AG04449 (cell line): ENCODE measurements at places on chromosomes 1 and 21.

DNA sequence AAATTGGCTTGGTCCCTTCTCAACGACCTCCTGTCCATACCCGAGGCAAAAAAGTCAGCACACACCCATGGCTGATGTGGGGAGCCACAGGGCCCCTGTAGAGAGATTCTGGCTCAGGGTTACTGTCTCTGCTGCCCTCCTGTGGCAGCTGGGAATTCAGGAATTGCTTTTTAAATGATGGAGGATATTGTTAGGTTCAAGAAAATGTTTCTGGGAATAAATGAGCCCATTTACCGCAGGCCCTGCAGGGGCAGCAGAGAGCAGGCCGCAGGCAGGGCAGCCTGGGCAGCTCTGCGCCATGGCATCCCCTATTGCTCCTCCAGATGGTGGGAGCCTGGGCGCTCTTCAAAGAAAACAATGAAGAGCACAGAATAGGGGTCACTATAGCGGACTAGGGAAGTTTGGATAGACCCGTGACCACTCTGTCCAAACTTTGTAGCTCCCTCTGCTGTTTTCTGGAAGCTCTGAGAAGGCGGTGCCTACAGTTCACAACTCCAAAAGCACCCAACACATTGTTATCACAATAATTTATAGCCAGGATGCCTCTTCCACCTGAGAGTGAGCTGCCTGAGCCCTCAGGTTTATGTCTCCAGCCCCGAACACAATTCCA is 201.1 kb downstream of the BACH1 start:
- no peak for DNase-seq

DNA sequence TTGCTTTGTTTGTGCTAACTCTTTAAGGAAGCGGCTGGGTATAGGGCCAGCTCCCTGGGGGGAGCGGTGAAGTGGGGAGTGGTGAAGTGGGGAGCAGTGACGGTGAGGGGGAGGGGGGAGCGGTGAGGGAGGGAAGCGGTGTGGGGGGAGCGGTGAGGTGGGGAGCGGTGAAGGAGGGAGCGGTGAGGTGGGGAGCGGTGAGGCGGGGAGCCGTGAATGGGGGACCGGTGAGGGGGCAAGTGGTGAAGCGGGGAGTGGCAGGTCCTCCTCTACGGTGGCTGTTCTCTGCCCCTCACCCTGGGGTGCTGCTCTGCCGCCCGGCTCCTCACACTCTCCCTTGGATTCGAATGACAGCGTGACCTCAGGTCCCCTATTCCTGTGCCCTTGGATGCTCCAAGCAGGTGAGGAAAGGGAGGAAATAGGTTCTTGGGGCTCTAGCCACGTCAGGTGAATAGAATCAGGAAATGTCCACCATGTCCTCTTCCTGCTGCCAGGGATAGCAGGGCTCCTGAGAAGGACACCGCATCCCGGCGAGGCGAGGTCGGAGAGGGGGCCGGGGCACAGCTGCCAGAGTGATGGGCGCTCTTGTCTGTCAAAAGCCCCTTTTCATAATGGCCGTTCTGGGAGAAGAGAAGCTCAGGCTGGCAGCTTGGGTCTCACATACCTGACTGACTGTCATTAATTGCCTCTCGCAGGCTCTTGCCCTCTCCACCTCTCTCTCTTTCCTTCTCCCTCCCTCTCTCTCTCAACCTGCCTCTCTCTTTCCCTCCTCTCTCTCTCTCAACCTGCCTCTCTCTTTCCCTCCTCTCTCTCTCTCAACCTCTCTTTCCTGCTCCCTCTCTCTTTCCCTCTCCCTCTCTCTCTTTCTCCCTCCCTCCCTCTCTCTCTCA is 134.2 kb downstream of the PGBD5 start:
- no peak for DNase-seq

DNA sequence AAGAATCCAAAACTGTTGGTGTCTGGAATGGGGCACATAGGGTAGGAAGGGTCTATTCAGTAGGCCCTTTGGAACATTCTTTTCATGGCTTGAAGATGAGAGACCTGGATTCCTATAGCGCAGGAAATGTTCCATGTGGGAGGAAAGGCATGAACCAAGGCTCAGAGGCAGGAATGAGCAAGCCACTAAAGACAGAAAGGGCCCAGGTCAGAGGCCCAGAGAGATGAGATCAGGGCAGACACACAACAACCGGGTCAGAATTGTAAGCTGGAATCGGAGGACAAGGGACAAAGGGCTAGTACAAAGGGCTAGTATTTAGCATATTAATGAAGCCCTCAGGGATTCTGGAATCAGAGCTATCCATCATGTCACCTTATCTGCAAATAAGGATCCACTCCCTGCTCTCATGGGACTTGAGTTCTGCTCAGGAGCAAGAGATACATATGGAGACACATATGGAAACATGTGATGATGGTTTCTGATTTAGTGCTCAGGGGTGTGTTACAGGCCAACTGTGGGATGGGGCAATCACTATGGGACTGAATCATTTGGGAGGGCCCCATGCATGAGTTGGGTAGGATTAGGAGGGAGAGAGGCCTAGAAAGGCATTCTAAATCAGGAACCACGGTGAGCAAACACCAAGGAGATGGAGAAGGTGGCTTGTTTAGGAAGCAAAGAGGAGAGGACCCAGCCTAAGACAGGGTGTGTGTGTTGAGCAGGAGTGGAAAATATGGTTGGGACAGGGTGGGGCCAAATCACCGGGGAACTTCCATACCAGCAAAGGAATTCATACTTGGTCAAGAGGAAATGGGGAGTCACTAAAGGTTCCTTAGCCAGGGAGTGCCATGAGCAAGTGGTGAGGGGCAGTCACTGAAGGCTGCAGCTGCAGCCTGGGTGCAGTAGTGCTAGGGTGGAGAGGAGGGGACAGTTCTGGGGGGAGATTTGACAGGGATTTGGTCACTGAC is 8.6 kb downstream of the NECTIN4 start:
- DNase-seq: no peak

DNA sequence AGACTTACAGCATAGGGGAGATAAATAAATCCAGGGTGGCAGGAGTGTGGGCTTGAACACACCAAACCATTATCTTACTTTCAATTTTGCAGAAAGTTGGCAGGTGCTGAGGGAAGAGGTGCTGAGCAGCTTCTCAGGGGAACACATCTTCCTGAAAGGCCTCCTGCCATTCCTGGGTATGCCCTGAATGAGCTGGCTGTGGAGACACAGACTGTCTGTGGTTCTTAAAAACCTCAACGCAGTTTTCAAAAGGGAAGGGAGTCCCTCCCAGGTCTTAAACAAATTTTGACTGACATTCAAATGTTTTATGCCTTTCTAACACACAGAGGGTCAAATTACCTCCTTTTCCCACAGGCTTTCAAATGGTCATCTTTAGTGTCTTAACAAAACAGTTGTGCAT is 166.9 kb downstream of the TNFSF18 start:
- no peak for DNase-seq

DNA sequence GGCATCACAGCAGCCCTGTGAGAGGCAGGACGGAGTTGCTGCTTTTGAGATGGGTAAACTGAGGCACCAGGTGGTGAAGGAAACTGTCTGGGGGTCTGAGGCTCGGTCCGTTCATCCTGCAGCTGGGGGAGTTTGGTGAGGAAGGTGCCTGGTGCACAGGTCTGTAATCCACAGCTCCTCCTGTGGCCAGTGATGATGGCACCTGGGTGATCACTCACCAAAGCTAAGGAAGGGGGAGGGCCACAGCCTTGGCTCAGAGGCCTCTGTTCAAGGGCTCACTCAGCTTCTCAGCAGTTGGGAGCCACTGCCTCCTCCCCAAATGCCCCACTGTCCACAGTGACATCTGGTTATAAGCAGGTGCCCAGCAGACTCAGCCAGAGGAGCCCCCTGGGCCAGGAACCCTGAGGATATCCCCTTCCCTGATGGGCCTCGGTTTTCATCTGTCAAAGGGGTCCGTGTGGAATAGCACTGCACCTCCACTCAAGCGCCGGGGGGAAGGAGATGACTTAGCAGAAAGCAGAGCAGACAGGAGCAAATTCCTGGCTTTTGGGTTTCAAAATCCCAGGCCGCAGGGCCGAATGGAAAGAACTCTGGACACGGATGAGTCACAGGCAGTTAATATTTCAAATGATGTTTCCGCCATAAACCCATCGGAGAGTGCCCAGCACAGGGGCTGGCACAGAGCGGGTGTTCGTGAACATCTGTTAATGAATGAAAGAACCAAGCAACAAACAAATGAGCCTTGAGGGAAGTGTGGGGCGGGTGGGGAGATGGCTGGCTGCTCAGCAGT is 82.8 kb downstream of the DMRTB1 start:
- DNase-seq: peak; percentile 69

- no peak for DNase-seq
Observed at GRCh38 chr1:97902067-97902466, 18.8 kb downstream of the DPYD start.

DNA sequence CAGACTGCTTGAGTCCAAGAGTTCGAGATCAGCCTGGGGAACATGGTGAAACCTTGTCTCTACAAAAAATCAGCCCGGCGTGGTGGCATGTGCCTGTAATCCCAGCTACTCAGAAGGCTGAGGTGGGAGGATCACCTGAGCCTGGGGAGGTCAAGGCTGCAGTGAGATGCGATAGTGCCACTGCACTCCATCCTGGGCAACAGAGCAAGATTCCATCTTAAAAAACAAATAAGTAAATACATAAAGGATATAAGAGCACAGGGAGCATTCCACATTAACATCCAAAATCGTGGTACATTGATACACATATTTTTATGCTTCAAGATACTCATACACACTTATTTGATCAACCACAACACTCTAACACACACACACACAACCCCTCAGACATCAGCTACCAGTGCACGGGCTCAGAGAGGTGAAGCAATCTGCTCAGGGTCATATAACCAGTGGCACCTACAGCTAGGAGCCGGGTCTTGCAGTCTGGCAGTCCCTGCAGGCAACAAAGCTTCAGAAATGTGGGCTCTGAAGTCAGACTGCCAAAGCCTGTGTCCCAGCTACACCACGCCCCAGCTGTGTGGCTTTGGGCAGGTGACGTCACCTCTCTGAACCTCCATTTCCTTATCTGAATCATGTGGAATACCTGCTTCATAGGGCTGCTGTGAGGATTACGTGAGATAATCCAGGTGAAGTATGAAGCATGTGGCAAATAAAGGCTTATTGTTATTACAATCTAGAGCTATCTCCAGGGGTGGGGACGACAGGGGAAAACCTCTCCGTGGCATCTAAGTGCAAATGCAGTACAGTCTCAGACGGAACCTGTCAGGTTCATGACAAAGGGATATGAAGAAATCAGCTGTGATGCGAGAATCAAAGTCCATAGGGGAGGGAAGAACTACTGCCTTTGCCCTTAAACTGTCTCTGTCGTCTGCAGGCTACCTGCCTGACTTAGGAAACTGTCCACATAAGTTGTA is 4.8 kb upstream of the CRYBG2 start:
- no peak for DNase-seq

GRCh38 chr21:44507673-44508425 is 32.1 kb downstream of the KRTAP10-1 start:
- DNase-seq: no peak

GRCh38 chr1:58041621-58042020 is 504.9 kb downstream of the OMA1 start:
- DNase-seq: no peak

GRCh38 chr1:99755664-99756063 is 10.8 kb downstream of the FRRS1 start:
- DNase-seq: no peak

- DNase-seq: peak; percentile 56
Observed at GRCh38 chr1:91795591-91796389, 90.2 kb downstream of the TGFBR3 start.

GRCh38 chr1:181083842-181084605 is 4.5 kb upstream of the IER5 start:
- no peak for DNase-seq

- peak; percentile 89 for DNase-seq
Observed at GRCh38 chr1:10074059-10074851, 41.5 kb downstream of the UBE4B start.

- DNase-seq: no peak
Observed at GRCh38 chr1:41794031-41794430, 124.7 kb downstream of the HIVEP3 start.

DNA sequence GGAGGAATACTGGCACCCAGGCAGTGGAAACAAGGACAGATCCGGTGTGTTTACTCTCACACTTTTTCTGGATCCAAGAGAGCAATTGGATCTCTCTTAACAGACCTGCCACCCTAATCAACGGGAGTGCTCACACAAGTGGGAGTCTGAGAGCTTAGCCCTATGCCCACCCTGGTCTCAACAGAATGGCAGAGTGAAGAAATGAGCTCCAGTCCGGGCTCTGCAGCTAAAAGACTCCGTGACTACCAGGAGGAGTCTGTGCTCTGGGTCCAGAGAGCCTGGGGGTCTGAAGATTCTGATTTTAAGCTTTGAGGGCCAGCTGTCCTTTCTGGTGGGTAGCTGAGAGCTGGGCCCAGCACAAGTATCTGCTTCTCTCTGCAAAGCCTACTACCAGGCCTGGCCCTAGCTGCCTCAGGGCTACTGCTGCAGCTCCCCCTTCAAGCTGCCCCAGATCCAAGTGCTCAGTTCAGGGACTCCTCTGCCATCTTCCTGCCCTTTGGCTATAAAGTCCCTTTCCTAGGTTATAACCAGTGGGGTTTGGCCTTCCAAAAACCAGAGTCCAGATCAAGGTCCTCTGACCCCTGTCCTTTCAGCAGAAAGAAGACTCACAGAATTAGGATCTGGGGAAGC is 3.9 kb downstream of the S100A9 start:
- no peak for DNase-seq

DNA sequence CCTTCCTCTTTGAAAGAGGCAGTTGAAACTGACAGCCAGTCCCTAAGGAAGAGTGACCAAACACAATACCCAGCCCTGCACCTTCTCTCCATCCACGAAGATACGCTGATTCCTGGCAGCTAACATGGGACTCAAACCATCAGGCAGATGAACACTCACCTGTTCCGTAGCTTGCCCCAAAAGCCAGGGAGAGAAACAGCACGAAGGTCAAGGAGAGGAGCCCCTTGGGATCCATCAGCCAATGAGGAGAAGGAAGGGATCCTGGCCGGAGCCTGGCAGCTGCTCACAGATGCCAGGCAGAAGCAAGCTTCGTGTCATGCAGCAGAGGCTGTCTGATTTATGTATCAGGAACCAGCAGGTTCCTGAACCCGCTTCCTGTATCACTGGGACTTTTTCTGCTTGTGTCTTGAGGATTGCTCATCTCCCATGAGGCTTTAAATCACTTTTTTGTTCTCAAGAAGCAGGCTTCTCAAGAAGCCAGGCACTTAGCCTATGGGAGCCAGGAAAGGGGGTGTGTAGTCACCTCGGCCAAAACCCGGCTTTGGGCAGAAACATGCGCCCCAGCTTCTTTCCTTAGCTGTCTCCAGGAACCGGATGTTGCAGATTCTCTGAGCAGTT is at the start of gene SLAMF1:
SLAMF1 (minus strand) TSS at position 334 of the 618 bp plus-strand sequence; CDS start at position 235, 99 bp downstream.
- no peak for DNase-seq

DNA sequence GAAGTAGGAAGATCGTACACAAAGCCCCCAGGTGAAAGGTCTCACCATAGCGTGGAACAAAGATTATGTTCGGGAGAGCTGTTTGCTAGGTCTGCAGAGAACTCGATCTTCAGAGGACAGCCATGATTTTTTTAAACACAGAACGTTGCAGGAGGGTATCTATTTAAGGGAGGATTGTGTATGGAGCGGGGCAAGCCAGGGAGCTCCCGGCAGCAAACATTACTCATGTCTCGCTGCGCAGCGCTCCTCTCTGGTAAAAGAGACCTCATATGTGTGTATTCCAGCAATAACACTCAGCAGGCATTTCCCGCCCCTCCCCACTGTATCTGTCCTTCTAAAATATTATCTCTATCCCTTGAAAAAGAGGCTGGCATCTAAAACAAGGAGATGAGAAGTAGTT is 2.7 kb downstream of the GLIS1 start:
- no peak for DNase-seq

GRCh38 chr1:13499422-13499821 is 14.4 kb downstream of the LRRC38 start:
- no peak for DNase-seq
